Stimulated activated CD4-positive, alpha-beta T cell treated with anti-CD3 and anti-CD28 coated beads, Interleukin-15, amount 100 ng/mL, for 24 hours (primary cell): ENCODE measurements at places on chromosomes 5 and 9.

- DNase-seq, result no peak
These were observed 363.5 kb downstream of the NDUFS4 start for GRCh38 chr5:53923961-53924360.

- no peak for DNase-seq
These were observed 18.0 kb upstream of the SMC2 start for GRCh38 chr9:104075801-104076753.

DNA sequence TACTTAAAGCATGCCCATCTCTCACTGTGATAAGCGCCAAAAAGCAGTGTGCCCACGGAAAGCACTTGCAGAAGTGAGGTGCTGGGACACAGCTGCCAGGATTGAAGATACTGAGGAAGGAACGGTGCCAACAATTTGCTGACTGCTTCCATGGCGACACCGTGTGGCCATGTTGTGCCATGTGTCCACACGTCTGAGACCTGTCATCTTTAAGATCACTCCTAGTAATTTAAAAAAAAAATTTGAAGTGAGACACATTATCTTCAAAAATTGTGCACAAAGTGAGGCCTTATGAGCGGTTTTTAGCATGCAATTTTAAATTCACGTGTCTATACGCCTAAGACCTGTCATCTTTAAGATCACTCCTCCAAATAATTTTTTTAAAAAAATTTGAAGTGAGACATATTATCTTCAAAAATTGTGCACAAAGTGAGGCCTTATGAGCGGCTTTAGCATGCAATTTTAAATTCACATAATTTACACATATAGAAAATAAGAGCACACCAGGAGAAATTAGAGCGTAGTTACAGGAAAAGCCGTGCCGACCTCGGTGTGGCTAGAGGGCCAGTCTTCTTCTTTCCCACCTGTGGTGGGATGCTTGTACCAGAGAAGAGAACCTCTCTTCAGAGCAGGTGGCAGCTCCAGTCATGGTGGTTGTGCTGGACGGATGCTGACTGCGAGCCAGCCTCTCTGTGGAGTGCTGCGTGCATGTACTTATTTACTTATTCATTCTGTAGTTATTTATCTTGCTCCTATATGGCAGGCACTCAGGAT lies 21.4 kb upstream of the FLT4 start:
- DNase-seq, result peak; percentile 72

- DNase-seq, result peak; percentile 5
These were observed 44.2 kb upstream of the COL15A1 start for GRCh38 chr9:98899408-98900056.

- no peak for DNase-seq
These were observed 25.3 kb downstream of the IRX2 start for GRCh38 chr5:2725980-2726765.

DNA sequence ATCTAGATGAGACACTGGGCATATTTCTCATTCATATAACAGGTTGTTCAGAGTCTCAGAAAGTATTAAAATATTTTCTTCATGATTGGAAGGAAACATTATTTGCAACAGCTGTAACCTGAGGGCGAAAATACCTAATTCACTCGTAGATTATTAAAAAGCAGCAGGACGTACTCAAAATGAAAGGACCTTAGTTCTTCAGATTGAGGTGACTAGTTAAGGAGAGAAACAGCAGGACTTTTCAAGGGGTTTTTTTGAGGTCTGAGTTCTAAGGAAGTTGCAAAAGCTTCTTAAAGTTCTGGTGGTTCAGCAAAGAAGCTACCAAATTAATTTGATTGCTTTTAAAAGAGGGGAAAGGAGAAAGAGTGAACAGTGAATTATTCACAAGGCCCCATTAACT lies 174.9 kb downstream of the TMEM161B start:
- DNase-seq, result no peak

DNA sequence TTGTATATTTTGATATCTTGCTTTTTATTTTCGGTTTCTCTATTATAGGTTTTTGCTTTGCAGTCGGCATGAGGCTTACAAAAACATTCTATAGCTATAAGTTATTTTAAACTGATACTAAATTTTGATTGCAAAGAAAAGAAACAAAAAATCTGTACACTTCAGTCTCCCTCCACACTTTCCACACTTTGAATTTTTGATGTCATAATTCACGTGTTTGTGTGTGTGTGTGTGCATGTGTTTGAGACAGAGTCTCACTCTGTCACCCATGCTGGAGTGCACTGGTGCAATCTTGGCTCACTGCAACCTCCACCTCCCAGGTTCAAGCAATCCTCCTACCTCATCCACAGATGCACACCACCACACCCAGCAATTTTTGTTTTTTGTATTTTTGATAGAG lies 124.9 kb downstream of the MRPS30 start:
- DNase-seq, result no peak

DNA sequence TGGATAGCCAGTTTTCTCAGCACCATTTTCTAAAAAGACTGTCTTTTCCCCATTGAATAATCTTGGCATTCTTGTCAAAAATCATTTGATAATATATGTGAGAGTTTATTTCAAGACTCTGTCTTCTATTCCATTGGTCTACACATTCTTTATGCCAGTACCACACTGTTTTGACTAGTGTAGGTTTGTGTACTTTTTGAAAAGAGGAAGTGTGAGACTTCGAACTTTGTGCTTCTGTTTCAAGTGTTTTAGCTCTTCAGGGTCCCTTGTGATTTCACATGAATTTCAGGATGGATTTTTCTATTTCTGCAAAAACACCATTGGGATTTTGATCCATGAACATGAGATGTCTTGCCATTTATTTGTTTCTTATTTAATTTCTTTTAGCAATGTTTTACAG lies 78.5 kb upstream of the ALDH1A1 start:
- no peak for DNase-seq

DNA sequence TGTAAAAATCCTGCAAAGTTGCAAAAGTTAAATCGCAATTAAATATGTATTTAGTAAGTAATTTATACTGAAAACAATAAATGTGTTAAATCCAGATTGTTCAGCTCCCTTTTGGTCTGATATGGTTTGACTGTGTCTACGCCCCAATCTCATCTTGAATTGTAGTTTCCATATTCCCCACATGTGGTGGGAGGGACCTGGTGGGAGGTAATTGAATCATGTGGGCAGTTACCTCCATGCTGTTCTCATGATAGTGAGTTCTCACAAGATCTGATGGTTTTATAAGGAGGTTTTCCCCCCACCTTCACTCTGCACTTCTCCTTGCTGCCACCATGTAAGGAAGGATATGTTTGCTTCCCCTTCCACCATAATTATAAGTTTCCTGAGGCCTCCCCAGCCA lies 140.0 kb downstream of the CDH6 start:
- DNase-seq, result no peak

DNA sequence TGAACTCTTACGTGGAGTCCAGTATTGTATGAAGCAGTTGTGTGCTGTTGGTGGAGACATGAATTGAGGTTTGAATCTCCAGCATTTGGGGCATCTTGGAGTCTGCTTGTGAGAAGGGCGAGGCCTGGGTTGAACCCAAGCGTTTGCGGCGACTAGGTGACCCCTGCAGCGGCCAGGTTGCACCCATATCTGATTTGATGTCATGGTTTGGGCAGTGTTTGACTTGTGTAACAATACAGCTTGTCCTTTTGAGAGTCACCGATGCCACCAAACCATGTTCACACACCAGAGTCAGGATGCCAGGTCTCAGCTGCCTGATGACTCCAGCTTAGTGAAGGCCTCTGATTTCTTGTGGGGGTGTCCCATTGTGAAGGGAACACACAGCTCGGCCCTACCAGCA lies 2.1 kb downstream of the TRAF2 start:
- DNase-seq, result no peak

DNA sequence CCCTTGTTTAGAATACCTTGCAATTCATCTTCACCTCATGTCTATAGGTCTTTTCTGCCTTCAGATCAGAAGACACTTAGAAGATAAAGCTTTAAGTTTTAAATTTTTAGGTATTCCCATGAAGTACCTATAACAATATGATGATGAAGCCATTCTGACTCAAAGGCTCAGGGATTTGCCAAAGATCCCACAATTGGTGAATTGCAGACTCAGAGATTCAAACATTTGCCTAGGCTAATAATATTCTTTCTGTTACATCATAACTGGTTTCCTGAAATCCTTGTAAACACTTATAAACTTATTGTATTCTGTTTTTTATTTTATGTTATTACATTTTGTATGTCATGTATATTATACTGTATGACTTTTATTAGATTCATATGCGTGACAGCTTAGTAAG lies 62.8 kb upstream of the ZFAND5 start:
- DNase-seq, result no peak

DNA sequence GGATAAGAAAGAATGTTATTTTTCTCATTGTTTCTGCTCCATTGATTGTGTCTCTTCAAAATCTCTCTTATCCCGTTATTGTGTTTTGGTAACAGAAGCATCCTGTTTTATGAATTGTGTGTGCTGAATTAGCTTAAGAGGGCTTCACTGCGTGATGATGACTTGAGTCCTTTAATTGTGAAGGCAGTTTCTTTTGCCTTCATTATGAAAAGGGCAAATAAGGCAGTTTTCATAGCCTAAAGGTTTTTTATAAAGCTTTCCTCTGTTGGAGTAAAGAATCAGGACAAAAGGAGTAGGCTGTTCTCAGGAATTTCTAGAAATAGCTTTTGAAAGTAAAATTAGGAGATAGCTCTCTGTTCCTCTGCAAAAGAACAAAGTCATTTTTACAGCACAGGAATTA lies 169.8 kb downstream of the FOCAD start:
- DNase-seq, result no peak

DNA sequence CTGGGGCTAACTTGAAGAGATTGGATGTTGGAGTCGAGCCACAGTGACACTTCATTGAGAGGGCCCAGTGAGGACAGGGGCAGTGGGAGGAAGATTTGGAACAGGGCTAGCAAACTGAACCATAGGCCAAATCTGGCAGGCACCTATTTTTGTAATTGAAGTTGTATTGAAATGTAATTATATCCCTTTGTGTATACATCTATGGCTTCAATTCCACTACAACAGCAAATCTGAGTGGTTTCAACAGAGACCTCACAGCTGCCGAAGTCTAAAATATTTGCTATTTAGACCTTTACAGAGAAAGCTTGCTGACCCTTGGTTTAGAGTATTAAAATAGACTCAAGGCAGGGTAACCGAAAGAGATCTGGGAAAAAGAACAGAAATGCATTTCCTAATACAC lies 4.7 kb upstream of the TNFSF8 start:
- DNase-seq, result no peak

DNA sequence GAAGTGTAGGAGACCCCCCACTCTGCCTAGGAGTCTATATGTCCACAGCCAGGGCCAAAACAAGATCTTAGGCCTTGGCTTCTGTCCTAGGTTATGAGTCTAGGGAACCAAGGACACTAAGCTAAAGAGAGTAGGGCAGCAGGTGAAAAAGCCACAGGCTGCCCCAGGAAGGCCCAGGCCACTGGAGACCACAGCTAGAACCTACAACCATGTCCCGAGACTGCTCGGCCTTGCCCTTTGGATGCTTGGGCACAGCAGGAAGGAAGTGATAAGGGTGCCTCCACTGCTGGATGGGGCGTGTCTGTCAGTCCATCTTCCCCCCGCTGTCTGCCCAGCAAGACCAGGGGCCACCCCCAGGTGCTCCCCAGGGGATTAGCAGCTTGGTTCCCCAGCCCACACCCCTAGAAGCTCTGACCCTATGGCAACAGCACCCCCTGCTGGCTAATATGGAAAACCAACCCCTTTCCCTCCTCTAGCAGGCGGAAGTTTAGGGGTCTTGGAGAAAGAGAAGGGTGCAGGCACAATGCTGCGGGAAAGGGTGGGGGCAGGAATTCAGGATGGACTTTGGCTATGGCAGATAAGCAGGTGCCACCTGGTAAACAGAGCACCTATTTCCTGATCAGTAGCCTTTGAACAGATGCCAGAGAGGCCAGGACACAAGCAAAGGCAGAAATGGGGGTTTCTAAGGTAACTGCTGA lies 10.5 kb upstream of the IRF1 start:
- DNase-seq, result peak; percentile 76

DNA sequence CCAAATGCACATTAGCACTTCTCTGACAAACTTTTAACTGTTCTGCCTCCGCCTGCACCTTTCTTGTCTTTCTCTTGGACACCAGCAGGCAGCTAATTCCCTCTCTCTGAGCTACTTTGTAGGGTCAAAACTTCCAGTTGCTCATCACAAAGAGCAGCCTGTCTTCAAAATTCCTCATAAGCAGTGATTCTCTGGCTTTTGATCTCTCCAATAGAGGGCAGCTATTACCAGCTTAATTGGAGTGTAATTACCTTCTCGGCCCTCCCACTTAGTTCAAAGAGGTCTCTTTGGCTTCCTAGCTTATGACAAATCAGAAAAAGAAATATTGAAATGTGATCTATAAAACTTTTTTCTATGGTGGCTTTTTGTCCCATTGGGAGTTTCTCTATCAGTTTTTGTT lies 43.6 kb upstream of the RAD23B start:
- no peak for DNase-seq

- DNase-seq, result no peak
These were observed 19.1 kb downstream of the GFI1B start for GRCh38 chr9:132997591-132997990.

- no peak for DNase-seq
These were observed 841.5 kb downstream of the DTWD2 start for GRCh38 chr5:118146824-118147223.

- DNase-seq, result peak; percentile 55
These were observed 20.8 kb upstream of the ADRB2 start for GRCh38 chr5:148805326-148806290.

DNA sequence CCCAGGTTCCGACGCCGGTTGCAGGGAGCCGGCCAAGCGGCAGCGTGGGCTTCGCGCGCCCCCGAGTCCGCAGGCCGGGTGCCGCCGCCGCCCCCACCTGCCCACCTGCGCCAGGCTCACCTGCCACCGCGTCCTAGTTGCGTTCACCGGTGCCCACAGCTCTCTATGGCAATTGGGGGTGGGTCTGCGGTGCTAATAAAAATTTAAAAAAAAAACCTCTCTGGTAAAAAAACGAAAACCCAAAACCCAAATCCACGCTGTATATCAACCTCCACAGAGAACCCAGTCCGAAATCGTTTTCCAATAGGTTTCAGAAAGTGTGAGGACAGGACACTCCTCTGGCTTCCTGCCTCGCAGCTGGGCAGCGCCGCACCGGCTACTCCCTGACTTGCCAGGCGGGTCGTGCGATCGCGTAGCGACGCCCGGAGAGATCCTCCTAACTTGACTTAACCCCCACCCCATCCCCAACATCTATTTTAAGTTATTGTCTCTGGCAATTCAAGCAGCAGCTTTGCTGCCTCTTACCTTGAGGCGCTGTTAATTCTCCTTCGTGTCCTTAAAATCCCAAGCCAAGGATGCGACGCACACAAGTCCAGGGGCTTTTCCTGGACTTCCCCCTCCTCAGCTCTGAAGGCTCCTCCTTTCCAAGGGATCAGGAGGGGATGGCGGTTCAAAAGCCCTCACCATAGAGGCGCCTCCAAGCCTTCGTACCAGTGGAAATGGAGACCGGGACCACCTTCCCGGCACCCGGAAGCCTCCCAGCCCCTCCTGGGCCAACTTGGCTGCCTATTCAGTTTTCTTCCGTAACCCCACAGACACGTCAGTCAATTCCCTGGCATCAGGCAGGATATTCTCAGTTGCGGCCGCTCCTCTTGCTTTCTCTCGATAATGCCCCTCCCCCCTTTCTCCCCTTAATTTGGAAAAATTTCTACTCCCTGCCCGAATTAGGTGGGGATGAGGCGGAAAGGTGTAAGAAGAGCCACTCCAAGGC lies 1639.4 kb upstream of the C9orf72 start:
- no peak for DNase-seq
